DMS 273 treated with DMSO at 0.1 percent for 48 hours (cell line): ENCODE measurements at places on chromosomes 12 and 14.
A peak's percentile ranks its signal among the peaks of the same experiment; 100 is the strongest.

DNA sequence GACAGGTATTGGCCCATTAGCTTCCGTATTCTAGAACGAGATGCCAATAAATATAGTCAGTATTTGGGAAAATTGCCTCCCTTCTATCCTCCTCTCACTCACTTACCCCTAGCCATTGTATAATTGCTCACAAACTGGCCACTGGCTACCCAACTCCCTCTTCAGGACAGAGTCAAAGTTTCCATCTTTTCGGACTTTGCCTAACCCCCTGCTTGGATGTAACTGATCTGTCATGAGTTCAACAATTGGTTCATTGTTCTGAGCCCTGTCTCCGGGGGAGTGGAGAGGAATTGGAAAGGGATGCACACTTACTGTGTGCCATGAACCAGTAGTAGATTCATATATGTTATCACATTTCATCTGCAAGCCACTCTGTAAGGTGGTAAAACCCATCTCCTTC lies 12.2 kb downstream of the MYRFL start:
- no peak for DNase-seq

DNA sequence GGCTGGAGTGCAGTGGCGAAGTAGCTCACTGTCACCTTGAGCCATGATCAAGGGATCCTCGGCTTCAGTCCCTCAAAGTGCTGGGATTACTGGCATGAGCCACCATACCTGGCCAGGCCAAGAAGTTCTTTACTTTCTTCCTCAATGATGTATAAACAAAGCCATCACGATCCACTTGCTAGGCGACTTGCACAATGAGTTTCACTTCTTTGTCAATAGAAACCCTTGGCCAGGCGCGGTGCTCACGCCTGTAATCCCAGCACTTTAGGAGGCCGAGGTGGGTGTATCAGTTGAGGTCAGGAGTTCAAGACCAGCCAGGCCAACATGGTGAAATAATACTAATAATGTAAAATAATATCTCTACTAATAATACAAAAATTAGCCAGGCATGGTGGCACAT lies 14.4 kb upstream of the SPSB2 start:
- DNase-seq: no peak

GRCh38 chr12:57868221-57868620 lies 21.7 kb upstream of the CTDSP2 start:
- DNase-seq: no peak

- DNase-seq: no peak
These were observed 29.2 kb downstream of the ATF7 start for GRCh38 chr12:53596920-53597363.

DNA sequence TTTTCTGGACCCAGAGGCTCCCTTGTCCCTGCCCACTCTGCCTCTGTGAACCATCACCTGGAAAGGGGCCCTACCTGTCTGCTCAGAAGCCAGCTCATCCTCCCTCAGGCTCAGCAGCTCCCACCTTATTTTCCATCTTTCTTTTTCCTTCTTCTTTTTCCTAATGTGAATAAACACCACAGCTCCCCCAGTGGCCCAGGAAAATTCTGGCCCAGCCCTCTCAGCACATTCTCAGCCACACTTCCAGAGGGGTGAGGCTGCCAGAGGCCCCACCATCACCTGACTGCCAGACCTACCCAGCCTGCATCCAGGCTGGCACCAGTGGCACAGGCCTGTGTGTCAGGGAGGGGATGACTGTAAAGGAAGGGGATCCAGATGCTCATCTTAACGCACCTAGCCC lies 23.0 kb downstream of the ZFHX2 start:
- DNase-seq: no peak

DNA sequence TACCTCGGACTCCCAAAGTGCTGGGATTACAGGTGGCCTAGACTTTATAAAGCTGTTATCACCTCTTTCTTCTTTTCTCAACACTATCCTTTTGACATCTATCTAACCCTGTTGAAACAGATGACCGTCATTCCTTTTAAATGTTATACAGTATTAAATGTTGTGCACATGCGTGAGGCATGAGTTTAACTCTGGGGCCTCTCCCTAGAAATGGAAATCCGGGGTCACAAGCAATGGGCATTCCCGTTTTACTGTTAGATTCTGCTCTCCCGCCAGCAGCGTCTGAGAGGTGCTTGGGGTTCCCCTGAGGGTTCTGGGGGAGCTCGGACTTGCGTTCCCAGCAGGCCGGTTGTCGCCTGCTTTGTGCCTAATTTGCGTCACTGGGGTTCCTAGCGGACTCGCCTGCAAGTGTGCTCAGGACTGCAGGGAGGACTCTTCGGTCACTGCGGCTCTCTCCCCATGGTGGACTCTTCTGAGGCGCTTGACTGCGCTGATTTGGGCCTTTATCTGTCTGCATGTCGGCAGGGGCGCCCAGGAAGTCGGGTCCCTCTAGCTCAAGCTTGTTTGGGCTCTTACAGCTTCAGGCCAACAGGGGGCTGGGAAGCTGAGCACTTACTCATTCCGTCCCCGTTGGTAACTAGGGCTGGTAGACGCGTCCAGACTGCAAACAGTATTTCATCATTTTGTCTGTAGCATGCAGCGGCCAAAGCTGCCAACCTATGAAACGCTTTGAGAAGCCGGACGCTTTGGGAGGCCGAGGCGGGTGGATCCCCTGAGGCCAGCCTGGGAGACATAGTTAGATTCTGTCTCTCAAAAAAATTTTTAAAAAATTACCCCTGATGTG lies 1.2 kb upstream of the RAN start:
- DNase-seq: peak; percentile 49

- DNase-seq: no peak
These were observed 3.3 kb downstream of the NKX2-1 start for GRCh38 chr14:36516719-36517241.

DNA sequence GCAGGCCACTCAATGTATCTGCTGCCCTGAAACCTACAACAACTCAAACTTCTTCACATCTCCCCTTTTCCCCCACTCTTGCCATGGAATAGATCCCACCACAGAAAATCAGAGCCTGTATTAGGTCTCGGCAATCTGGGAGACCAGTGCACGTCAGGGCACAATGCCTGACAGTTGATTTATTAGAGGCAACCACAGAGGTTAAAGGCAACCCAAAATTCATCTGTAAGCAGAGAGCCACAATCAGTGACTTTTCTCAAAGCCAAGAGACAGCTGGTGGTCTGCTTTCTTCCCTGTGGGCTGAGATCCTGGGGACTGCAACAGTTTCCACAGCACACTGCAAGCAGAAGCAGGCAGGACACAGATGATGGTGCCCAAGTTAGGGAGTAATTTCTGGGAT lies 169.0 kb upstream of the NTF3 start:
- no peak for DNase-seq

DNA sequence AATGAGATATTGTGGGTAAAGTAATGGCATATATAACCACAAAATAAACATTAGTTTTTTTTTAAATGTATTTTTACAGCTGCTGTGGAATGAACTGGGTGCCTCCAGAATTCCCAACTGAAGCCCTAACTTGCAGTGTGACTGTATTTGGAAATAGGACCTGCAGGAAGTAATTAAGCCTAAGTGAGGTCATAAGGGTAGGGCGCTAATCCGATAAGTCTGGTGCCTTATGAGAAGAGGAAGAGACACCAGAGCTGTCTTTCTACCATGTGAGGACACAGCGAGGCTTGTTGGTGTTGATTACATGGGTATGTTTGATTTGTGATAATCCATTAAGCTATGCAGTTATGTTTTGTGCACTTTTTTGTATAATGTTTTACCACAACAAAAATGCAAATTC lies 136.8 kb downstream of the TPH2 start:
- DNase-seq: no peak

DNA sequence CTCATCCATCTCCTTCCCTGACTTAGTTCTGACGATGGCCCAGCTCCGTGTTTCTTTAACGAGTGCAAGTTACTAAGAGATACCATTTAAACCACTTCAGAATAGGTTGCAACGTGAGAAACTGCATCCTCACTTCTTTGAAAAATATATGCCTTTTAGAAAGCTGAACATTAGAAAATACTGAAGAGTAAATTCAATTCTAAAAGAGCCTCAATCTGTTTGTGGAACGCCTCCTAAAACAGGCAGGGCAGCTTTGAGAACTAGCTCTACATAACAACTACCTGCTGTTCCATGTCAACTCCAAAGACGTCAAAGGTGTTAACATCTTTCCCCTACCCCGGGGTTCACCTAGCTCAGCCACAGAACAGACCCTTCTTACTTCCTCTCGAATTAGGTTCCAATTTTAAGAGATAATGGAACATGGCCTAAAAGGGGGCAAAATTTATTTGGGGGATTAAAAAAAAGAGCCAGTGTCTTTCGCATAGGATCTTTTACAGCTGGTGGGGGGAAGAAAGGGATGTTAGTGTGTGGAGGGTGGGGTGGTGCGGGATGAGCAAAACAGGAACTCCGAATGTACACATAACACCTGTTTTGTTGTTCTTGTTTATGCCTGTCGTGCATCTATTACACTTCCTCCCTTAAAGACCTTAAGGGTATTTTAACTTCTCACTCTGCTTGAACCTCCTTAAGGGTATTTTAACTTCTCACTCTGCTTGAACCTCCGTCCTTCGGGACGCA lies 3.3 kb downstream of the BHLHE41 start:
- DNase-seq: no peak

DNA sequence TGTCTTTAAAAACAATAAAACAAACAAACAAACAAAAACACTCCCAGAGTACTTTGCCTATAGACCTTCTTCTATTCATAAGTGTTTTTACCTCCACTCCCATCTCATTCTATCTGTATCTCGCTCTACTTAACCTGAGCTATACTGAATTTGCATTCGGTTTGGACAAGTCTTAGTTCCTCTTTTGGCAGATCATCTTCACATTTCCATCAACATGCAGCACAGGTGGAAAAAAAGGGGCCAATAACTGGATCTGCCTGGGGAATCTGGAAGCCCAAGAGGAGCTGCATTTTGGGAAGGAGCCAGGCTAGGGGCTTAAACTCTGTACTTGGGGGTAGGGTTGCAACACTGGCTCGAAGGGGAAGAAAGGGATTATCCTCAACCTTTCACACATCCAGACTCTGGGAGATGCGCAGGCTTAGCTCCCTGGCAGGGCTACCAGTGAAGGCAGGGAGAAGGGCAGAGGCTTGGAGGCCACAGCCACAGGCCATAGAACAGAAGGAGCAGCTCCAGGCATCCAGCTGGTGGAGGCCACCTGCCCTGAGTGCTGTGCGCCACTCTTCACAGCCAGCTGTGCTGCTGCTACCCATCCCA lies 4.1 kb downstream of the NINJ2 start:
- no peak for DNase-seq

DNA sequence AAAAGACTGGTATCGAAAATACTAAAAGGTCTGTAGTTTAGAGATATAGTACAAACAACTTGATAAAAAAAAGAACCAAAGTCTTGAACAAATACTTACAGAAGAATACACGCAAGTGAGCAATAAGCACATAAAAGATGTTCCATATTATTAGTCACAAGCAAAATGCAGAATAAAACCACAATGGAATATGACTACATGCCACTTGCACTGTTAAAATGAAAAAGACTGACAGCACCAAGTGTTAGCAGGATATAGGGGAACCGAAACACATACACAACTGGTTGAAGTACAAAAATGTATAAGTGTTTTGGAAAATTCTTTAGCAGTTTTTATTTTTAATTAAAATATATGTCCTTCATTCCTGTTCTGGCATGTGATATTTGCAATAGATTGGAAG lies 3.6 kb downstream of the CLEC2A start:
- DNase-seq: no peak

DNA sequence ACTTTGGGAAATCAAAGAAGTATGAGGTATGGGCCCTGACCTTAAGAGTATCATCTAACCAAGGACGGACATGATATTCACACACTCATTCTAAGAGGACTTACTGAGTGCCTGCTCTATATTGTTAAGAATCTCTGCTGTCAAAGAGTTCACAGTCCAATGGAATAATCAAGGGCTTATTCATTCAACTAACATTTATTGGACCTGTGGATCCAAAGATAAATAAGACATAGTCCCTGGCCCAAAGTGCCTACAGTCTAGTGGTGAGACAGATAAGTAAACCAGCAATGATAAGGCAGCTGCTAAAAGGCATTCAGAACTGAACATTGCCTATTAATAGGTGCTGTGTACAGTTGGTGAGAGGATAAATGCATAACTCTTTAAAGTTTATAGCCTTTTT lies 11.0 kb downstream of the WDR20 start:
- no peak for DNase-seq

DNA sequence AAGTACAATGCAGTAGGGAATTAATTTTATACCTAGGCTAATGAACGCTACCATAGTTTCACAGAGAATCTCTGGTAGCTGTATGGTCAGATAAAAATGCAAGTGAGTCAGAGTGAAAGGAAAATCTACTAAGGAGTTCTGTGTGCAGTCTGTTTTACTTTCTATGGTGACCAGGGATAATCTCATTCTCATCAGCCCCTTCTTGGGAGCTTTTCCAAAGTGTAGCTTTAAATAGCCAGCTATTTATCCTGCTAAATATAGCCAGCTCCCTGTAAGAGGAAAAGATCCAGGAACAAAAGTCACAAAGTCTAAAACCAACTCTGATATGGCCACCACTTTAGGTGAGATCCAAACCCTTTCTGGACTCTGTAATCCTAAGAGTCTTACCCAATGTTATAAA lies 75.5 kb downstream of the TMEM116 start:
- no peak for DNase-seq

- DNase-seq: no peak
These were observed 27.4 kb downstream of the PCNX1 start for GRCh38 chr14:70934502-70935134.

DNA sequence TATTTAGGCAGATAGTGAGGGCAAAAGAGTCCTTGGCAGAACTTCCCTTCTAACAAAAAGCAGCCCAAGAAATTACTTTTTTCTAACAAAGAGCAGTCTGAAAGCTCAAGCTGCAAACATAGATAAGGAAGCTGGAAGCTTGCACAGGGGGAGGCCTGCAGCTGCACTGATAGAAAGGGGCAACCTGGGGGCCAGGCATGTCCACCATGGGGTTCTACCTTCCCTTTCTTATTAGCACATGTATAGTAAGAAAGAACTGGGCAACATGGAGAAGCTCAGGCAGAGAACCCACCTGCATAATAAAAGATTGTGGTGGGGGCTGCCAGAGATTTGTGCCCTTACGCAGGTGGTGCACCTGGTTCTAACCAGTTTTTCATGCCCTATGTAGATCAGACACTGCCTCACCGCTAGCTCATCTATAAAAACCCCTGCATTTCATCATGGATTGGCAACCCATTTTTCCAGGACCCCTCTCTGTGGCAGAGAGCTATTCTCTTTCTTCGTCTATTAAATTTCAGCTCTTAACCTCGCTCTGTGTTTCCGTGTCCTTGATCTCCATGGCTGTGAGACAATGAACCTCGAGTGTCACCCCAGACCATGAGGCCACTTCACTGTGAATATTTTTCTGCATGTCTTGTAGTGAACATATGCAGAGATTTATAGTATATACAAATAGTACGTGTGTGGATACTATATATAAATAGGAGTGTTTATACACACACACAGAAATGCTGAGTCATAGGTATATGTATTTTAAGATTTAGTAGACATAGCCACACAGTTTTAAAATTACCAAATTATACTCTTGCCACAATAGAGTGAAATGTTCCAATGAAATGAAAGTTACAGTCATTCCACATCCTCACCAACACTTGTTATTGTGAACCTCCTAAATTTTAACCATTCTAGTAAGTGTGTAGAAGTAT lies 53.0 kb downstream of the PEX5 start:
- no peak for DNase-seq

- no peak for DNase-seq
These were observed 57.3 kb downstream of the FBRSL1 start for GRCh38 chr12:132547205-132547740.

- DNase-seq: no peak
These were observed 70.2 kb upstream of the FBRSL1 start for GRCh38 chr12:132419631-132420246.
